Airway epithelial cell (primary cell): ENCODE measurements at places on chromosomes 7 and 10. TPM values are rescaled to one million over a fixed set of nuclear protein-coding genes. Genes with fewer than 3 reads are reported as not detected.

DNAAF5 gene
- 57.6 and 65.0 TPM in 2 replicates for total RNA-seq

ZNHIT1 gene
- total RNA-seq: 113 and 142 TPM in 2 replicates

TMEM236 gene
- 0.07 TPM in 1 of 2 replicates, not detected in the other for total RNA-seq

FAM13C gene
- 0.42 TPM in 1 of 2 replicates, not detected in the other for total RNA-seq

LBX1 gene
- not detected in 2 replicates for total RNA-seq

OR6V1 gene
- total RNA-seq: not detected in 2 replicates

AHR gene
- total RNA-seq: 57.2 and 66.6 TPM in 2 replicates

CDHR3 gene
- 0.35 and 3.4 TPM in 2 replicates for total RNA-seq

TBX20 gene
- not detected in 2 replicates for total RNA-seq

ATRNL1 gene
- 0.23 and 0.35 TPM in 2 replicates for total RNA-seq

PNLIPRP2 gene
- not detected in 2 replicates for total RNA-seq

NRAP gene
- total RNA-seq: not detected in 2 replicates
